Thoracic aorta (tissue), 2 donors: ENCODE measurements at places on chromosomes 1 and 21. TPM values are rescaled to one million over a fixed set of nuclear protein-coding genes. Genes with fewer than 3 reads are reported as not detected.
A peak's percentile ranks its signal among the peaks of the same experiment; 100 is the strongest.

SRSF11 gene
- total RNA-seq = 146 TPM

OR2L2 gene
- total RNA-seq = not detected

ZBED6 gene
- total RNA-seq = 19.1 TPM

AMY1A gene
- total RNA-seq = not detected

RABGAP1L gene
- total RNA-seq = 37.9 TPM

PTGS2 gene
- 16.9 TPM for total RNA-seq

DNA sequence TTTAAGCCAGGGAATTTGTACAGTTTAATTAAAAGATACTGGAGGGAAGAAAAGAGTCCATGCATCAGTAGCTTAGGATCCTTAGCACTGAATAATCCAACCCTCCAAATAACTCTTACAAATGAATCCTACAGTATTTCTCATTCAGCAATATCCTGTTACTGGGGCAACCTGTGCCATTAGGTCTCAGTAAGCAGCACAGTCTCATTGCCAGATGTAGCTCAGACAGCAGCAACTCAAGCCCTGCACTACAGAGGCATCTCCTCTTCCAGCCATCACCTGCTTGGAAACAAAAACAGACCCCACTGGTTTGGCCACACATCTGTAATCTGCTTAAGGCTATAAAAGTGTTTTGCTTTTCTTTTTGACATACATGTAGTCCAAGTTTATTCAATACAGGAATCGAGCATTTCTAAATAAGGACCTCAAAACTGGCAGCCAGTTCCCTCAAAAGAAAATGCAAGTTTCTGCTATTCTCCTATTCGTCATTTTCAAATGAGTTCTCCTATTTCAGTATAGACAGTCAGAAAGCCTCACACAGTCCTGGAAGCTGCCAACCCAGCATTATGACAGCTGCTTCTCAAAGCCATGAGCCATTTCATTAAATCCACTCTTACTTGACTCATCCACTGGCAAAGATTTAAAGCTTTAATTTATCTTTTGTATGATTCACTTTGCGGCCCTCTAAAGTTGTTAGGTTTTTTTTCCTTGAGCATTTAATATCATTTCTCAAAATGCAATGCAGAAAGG, 129.0 kb downstream of the APP start:
- H3K27me3 ChIP-seq = no peaks in the 10 kb centered on the region
- no peak overlapping the region for H3K4me3 ChIP-seq
- DNase-seq = no peak
- no peaks in the 10 kb centered on the region for H3K36me3 ChIP-seq
- H3K27ac ChIP-seq = no peak overlapping the region

GRCh38 chr21:28112511-28112910, 880.2 kb downstream of the LTN1 start:
- no peak overlapping the region for H3K4me3 ChIP-seq
- H3K27me3 ChIP-seq = no peaks in the 10 kb centered on the region
- DNase-seq = no peak
- peaks cover 7% of the 10 kb centered on the region for H3K4me1 ChIP-seq
- H3K36me3 ChIP-seq = no peaks in the 10 kb centered on the region

DNA sequence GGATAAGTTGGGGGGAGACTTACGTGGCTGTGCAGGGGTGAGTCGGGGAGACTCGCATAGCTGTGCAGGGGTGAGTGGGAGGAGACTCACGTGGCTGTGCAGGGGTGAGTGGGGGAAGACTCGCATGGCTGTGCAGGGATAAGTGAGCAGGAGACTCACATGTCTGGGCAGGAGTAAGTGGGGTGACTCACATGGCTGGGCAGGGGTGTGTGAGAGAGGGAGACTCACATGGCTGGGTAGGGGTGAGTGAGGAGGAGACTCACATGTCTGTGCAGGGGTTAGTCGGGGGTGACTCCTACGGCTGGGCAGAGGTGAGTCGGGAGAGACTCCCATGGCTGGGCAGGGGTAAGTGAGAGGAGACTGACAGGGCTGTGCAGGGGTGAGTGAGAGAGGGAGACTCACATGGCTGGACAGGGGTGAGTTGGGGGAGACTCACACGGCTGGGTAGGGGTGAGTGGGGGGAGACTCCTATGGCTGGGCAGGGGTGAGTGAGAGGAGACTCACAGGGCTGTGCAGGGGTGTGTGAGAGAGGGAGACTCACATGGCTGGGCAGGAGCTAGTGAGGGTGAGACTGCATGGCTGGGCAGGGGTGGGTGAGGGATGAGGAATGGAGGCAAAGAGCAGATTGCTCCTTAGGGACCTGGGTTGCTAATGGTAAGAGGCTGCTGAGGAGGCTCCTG, 56.0 kb upstream of the ABCG1 start:
- H3K27ac ChIP-seq = no peak overlapping the region
- DNase-seq = no peak
- no peaks in the 10 kb centered on the region for H3K4me1 ChIP-seq
- no peaks in the 10 kb centered on the region for H3K36me3 ChIP-seq
- no peak overlapping the region for H3K4me3 ChIP-seq
- H3K27me3 ChIP-seq = no peaks in the 10 kb centered on the region

- no peak for DNase-seq
- H3K36me3 ChIP-seq = no peaks in the 10 kb centered on the region
- no peak overlapping the region for H3K27ac ChIP-seq
- H3K27me3 ChIP-seq = no peaks in the 10 kb centered on the region
- peak overlapping the region; percentile 84 for H3K4me3 ChIP-seq
- H3K4me1 ChIP-seq = peaks cover 6% of the 10 kb centered on the region
These were observed 414 bp downstream of the TMEM51 start for GRCh38 chr1:15153842-15154479.

GRCh38 chr1:227255086-227255732, 63.1 kb downstream of the CDC42BPA start:
- no peaks in the 10 kb centered on the region for H3K36me3 ChIP-seq
- no peak overlapping the region for H3K27ac ChIP-seq
- H3K27me3 ChIP-seq = no peaks in the 10 kb centered on the region
- H3K4me3 ChIP-seq = no peak overlapping the region

- no peaks in the 10 kb centered on the region for H3K27me3 ChIP-seq
- H3K27ac ChIP-seq = no peak overlapping the region
- peaks cover 3% of the 10 kb centered on the region for H3K36me3 ChIP-seq
- H3K4me1 ChIP-seq = peaks cover 22% of the 10 kb centered on the region
- no peak overlapping the region for H3K4me3 ChIP-seq
- DNase-seq = no peak
These were observed 122.2 kb downstream of the NRDC start for GRCh38 chr1:51756290-51756689.

DNA sequence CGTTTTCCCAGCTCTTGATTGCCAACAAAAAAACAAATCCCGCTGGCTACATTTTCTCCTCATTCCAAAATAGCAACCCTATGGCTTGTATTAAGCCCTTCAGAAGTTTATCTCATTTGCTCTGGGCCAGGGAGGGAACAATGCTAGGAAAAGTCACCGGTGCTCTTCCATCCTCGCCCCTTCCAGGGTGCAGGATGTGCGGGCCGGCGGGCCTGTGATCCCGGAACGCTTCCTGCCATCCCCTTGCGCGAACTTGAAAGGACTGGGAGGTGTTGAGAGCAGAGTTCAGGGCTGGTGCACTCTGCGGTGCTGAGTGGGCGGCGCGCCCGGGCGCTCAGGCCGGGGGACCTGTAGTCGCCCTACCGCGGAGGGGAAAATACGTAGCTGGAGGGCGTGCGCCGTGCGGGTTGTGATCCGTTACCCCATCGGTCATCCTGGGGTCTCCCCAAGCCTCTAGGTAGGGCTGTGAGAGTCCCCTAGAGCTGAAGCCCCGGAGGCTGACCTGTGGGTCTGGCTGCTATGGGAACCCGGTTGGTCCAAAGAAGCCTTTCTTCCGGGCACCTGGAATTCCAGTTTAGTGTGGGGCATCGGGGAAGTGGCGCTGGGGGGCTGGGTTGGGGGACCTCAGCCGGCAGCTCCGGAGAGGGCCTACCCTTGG, 13.1 kb downstream of the NR5A2 start:
- no peaks in the 10 kb centered on the region for H3K36me3 ChIP-seq
- H3K27ac ChIP-seq = no peak overlapping the region
- H3K27me3 ChIP-seq = peaks cover 30% of the 10 kb centered on the region
- H3K4me1 ChIP-seq = peaks cover 24% of the 10 kb centered on the region
- DNase-seq = no peak

GRCh38 chr21:28885853-28886177, 106.9 kb downstream of the LTN1 start:
- peaks cover 22% of the 10 kb centered on the region for H3K4me1 ChIP-seq
- no peaks in the 10 kb centered on the region for H3K27me3 ChIP-seq
- peak overlapping the region; percentile 78 for H3K27ac ChIP-seq
- no peak overlapping the region for H3K4me3 ChIP-seq
- H3K36me3 ChIP-seq = peaks cover 8% of the 10 kb centered on the region
- DNase-seq = no peak

DNA sequence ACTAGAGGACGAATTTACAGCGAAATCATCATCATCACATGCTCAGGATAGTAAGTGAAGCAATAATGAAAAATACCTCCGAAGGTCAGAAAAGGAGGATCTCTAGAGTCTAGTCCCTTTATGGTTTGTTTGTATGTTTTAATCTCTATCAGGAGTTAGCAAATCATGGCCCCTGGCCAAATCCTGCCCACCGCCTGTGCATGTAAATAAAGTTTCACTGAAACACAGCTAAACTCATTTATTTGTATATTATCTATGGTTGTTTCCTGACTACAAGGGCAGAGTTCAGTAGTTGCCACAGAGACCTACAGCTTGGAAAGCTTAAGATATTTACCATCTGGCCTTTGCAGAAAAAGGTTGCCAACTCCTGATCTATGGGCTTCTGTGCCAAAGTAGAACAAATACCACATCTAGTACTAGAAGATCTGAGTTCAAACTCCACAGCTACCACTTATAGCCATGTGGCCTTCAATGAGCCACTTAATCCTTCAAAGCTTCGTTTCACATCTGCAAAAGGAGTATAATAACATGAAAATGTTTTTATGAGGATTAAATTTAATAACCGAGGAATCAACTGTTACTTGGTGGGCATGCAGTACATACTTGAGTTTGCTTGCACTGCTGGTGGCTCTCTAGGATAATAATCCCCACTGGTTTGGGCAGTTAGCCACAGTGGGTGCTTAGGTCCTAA, 94.0 kb upstream of the KIF26B start:
- H3K27ac ChIP-seq = no peak overlapping the region
- DNase-seq = no peak
- no peaks in the 10 kb centered on the region for H3K4me1 ChIP-seq
- H3K27me3 ChIP-seq = no peaks in the 10 kb centered on the region
- no peaks in the 10 kb centered on the region for H3K36me3 ChIP-seq

DNA sequence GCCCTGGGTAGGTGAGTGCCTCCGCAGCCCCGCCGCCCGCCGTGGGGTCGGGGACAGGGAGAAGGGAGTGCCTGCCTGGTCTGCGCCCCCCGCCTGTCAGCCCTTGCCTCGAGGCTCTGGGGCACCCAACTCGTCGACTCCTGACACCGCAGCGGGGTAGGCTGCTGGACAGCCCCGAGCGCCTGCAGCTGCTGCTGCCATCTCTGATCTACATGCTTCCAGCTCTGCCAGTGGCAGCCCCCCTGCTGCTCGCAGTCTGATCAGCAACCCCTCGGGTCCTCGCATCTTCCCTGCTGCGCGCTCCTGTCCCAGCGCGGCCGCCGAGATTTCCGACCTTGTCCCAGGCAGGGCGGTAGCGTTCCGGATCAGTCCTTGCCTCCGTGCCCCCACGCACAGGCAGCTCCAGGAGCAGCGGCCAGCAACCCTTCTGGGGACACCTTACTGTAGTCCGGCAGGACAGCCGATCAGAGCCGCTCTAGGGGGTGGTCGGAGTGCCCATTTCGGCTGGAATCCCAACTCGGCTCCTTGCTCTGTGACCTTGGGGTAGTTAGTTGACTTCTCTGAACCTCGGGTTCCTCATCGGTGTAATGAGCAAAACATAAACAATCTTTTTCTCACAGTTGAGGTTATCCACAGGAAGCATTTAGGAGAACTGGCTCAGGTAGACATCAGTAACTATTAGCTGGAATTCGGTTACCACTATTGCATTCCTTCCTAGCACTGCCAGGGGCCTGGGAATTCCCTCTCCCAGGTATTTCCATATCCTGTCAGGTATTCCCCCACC, 540 bp downstream of the BCAN start:
- peaks cover 10% of the 10 kb centered on the region for H3K4me1 ChIP-seq
- H3K36me3 ChIP-seq = no peaks in the 10 kb centered on the region
- peak overlapping the region; percentile 61 for H3K4me3 ChIP-seq
- peaks cover 16% of the 10 kb centered on the region for H3K27me3 ChIP-seq
- no peak for DNase-seq

DNA sequence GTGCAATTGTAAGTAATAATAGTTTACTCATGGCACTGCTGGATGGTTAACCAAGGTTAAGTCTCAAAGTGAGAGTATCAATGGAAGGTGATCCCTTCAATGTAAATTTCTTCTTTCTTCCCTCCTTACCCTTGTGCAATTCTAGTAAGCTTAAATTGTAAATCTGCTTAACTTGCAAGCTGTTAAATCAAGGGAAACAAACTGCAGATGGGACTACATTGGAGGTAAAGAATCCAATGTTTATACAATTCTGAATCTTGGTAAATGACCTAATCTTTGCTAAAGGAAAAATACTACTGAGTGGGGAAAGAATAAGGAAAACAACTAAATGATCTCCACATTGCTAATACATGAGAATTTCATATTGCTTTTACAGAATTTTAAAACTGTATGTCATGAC, 6.7 kb upstream of the CD55 start:
- no peak for DNase-seq
- H3K27ac ChIP-seq = no peak overlapping the region
- no peaks in the 10 kb centered on the region for H3K4me1 ChIP-seq

GRCh38 chr1:179206812-179207211, 22.7 kb downstream of the ABL2 start:
- H3K27ac ChIP-seq = no peak overlapping the region
- no peaks in the 10 kb centered on the region for H3K27me3 ChIP-seq
- DNase-seq = no peak
- H3K36me3 ChIP-seq = no peaks in the 10 kb centered on the region
- H3K4me1 ChIP-seq = peaks cover 12% of the 10 kb centered on the region
- no peak overlapping the region for H3K4me3 ChIP-seq

- H3K27me3 ChIP-seq = no peaks in the 10 kb centered on the region
- no peak overlapping the region for H3K4me3 ChIP-seq
- DNase-seq = no peak
- no peak overlapping the region for H3K27ac ChIP-seq
These were observed 12.9 kb downstream of the ARHGEF16 start for GRCh38 chr1:3467096-3468036.

DNA sequence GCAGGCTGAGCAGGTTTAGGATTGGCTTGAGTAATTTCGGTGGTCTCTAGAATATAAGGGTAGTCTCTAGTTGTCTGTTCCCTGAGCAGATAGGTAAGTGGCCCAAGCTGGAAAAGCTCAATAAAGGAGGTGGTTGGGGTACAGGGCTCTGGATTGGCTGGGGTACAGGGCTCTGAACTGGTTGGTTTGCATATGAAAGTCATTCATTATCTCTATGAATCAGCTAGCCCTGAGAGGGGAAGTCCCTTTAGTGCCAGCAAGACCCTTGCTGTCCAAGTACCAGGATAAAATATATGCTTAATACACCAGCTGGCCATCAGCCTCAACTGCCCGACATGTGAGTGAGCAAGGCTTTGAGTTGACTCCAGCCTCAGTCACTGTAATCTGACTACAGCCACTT, 93.0 kb downstream of the ZBTB18 start:
- no peak for DNase-seq
- no peak overlapping the region for H3K4me3 ChIP-seq
- no peaks in the 10 kb centered on the region for H3K4me1 ChIP-seq
- no peaks in the 10 kb centered on the region for H3K36me3 ChIP-seq
- H3K27ac ChIP-seq = no peak overlapping the region

GRCh38 chr1:170009551-170009950, 64.9 kb downstream of the KIFAP3 start:
- DNase-seq = no peak
- H3K36me3 ChIP-seq = no peaks in the 10 kb centered on the region
- H3K4me1 ChIP-seq = no peaks in the 10 kb centered on the region
- H3K27ac ChIP-seq = no peak overlapping the region
- H3K4me3 ChIP-seq = no peak overlapping the region
- no peaks in the 10 kb centered on the region for H3K27me3 ChIP-seq

- no peak overlapping the region for H3K27ac ChIP-seq
- H3K4me3 ChIP-seq = no peak overlapping the region
- H3K4me1 ChIP-seq = peaks cover 7% of the 10 kb centered on the region
- peaks cover 17% of the 10 kb centered on the region for H3K36me3 ChIP-seq
- no peaks in the 10 kb centered on the region for H3K27me3 ChIP-seq
These were observed 1.5 kb downstream of the ZNF691 start for GRCh38 chr1:42847721-42848460.
